CD8-positive, alpha-beta memory T cell (primary cell): ENCODE measurements at places on chromosomes 3 and 15. TPM values are rescaled to one million over a fixed set of nuclear protein-coding genes. Genes with fewer than 3 reads are reported as not detected.

Gene MINDY4B
- not detected for total RNA-seq

Gene SNTN
- not detected for total RNA-seq

Gene PAK6
- 1.7 TPM for total RNA-seq

Gene SPSB4
- total RNA-seq: not detected

Gene IGF2BP2
- 0.42 TPM for total RNA-seq

GRCh38 chr3:8851703-8852102, 82.3 kb upstream of the OXTR start:
- DNase-seq: no peak

DNA sequence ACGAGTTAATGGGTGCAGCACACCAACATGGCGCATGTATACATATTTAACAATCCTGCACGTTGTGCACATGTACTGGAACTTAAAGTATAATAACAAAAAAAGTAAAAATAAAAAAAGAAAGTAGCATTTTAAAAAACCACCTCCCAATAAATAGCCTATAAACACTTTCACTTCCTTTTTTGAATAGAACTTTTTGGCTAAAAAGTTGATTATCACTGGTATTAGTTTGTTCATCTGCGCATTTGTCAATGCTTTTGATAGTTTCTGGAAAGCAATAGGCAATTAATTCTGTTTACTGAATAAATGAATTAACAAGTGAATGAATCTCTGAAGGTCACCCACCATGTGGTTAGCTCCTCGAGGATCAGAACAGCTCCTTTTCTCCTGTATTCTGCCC, 179.9 kb downstream of the SLC9A9 start:
- no peak for DNase-seq
